Progenitor cell of endocrine pancreas (in vitro differentiated cells): ENCODE measurements at places on chromosomes 12 and 14. TPM values are rescaled to one million over a fixed set of nuclear protein-coding genes. Genes with fewer than 3 reads are reported as not detected.

- DNase-seq = no peak
- no peaks in the 10 kb centered on the region for H3K4me1 ChIP-seq
- no peaks in the 10 kb centered on the region for H3K27me3 ChIP-seq
- H3K4me3 ChIP-seq = no peak overlapping the region
- H3K36me3 ChIP-seq = peaks cover 36% of the 10 kb centered on the region
- no peak overlapping the region for H3K27ac ChIP-seq
These were observed 13.7 kb upstream of the DERA start for GRCh38 chr12:15897433-15897832.

The KRT2 gene
- total RNA-seq = not detected in 2 replicates

DNA sequence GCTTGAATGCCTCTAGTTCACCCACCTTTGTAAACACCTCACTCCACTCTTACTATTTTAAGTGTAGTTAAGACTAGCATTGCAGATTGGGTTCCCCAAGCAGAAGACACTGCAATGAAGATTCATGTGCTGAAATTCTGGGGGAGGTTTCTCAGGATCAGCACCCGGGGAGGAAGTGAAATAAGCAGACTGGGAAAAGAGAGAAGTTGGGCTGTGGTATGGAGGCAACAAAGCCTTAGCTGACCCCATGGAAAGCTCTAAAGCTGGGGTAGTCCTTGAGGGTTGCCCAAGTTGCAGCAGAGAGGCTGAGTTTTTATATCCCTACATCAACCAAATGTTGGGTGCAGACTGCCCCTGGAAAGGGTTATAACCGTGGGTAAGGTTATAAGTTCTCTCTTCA, 23.9 kb upstream of the IGF1 start:
- H3K4me3 ChIP-seq = no peak overlapping the region
- no peaks in the 10 kb centered on the region for H3K36me3 ChIP-seq
- no peak for DNase-seq
- H3K4me1 ChIP-seq = no peaks in the 10 kb centered on the region

DNA sequence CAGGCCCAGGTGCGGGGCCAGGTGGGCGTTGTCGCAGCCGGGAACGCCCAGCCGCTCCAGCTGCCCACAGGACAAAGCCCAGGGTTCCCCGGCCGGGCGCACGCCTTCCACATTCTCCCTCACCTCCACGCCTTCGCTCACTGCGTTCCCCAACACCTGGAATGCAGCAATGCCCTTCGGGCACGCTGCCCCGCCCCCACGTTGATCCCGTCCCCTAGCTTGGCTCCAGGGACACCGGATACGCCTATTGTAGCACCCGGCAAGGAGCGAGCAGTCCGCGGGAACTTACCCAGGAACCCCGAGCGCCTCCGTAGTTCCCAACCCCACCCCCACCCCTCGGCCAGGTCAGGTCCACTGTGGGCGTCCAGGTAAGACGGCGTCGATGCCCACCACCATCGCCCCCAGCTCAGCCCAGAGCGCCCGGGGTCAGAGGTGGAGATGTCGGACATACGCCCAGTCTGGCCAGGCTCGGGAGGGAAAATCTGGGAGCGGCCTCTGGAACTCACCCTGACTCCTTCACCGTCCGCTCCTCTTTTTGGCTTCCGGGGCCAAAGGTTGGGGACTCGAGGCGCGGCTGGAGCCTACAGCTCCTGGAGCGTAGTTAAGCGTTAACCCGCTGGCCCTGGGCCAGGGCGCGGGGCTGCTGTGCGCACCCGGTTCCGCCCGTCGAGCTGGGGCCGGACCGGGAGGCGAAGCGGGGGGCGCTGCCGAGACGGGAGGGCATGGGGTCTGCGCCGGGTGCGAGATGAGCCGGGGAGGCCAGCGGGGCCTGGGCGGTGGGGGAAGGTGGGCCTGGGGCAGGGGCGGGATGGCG, 594 bp upstream of the CEP170B start:
- H3K27ac ChIP-seq = peak overlapping the region; percentile 95
- peaks cover 10% of the 10 kb centered on the region for H3K4me1 ChIP-seq
- DNase-seq = peak; percentile 56
- H3K27me3 ChIP-seq = no peaks in the 10 kb centered on the region
- H3K4me3 ChIP-seq = peak overlapping the region; percentile 87

- no peak overlapping the region for H3K4me3 ChIP-seq
- DNase-seq = no peak
- peaks cover 5% of the 10 kb centered on the region for H3K4me1 ChIP-seq
- H3K36me3 ChIP-seq = no peaks in the 10 kb centered on the region
- H3K27me3 ChIP-seq = peaks cover 12% of the 10 kb centered on the region
These were observed 4.2 kb upstream of the PCK2 start for GRCh38 chr14:24089890-24090289.

DNA sequence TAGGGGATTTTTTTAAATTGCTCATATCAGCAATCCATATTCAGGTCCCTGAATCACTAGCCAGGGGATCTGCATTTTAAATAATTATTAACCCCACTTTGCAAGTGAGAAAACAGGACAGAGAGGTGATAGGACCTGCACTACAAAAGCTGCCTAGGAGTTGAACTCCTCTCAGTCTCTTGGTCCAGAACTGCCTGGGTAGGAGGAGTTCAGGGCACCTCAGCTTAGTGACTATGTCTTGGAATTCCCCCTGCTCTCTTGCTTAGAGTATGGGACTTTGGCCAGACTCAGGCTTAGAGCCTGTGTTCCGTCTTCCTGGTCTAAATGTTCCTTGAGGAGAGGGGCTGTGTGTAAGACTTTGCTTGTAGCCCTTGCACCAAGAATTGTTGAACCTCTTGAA, 68.2 kb upstream of the WSCD2 start:
- no peaks in the 10 kb centered on the region for H3K4me1 ChIP-seq
- H3K27me3 ChIP-seq = peaks cover 9% of the 10 kb centered on the region
- no peak overlapping the region for H3K27ac ChIP-seq

The TAS2R10 gene
- 1.6 and 3.1 TPM in 2 replicates for total RNA-seq

The BIN2 gene
- not detected in 2 replicates for total RNA-seq

The NKX2-1 gene
- total RNA-seq = 0.80 TPM in 1 of 2 replicates, not detected in the other

DNA sequence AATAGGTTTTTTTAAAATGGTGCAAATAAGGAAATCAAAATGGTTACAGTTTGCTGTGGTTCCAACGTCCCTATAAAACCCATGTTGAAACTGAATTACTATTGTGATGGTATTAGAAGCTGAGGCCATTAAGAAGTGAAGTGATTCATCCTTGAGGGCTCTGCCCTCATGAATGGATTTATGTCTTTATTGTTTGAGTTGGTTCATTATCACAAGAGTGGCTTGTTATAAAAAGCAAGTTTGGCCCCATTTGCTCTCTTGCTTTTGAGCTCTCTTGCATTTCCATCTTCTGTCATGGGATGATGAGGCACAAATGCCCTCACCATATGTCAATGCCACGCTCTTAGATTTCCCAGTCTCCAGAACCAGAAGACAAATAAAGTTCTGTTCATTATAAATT, 62.3 kb downstream of the PRKD1 start:
- H3K4me3 ChIP-seq = no peak overlapping the region
- H3K4me1 ChIP-seq = no peaks in the 10 kb centered on the region
- no peaks in the 10 kb centered on the region for H3K36me3 ChIP-seq
- DNase-seq = no peak

GRCh38 chr12:109878247-109878625, 2.1 kb downstream of the GLTP start:
- no peak for DNase-seq
- peaks cover 3% of the 10 kb centered on the region for H3K27me3 ChIP-seq
- H3K4me3 ChIP-seq = peak overlapping the region; percentile 49
- H3K4me1 ChIP-seq = peaks cover 29% of the 10 kb centered on the region
- H3K27ac ChIP-seq = no peak overlapping the region

DNA sequence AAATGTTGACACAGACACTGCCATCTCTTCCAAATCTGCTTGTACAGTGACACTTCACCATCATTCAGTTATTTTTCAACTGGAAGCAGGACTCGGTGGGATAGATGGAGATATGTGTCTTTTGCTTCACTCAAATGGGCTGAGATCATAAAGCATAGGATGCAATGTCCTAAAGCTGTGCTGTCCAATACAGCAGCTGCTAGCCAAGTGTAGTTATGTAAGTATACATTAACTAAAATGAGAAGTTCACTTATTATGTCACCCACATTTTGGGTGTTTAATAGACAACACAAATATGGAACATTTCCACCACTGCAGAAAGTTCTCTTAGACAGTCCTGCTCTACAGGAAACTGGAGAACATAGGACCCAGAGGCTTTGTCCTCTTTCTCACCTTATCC, 43.6 kb downstream of the AREL1 start:
- H3K27me3 ChIP-seq = no peaks in the 10 kb centered on the region
- H3K27ac ChIP-seq = no peak overlapping the region
- H3K4me3 ChIP-seq = no peak overlapping the region
- H3K4me1 ChIP-seq = no peaks in the 10 kb centered on the region
- no peak for DNase-seq

The B3GNT4 gene
- 0.27 and 0.91 TPM in 2 replicates for total RNA-seq
